ENCODE measurements at places on chromosomes 12 and 14. TPM values are rescaled to one million over a fixed set of nuclear protein-coding genes. Genes with fewer than 3 reads are reported as not detected.

Gene KLRB1
- total RNA-seq, result not detected

Gene RNASE4
- total RNA-seq, result 0.38 TPM

Gene CHGA
- 15.7 TPM for total RNA-seq

Gene APOF
- total RNA-seq, result not detected

Gene C12orf50
- total RNA-seq, result not detected

Gene ADAMTS20
- total RNA-seq, result 4.5 TPM

Gene KITLG
- total RNA-seq, result 7.8 TPM

Gene ARHGEF25
- 6.4 TPM for total RNA-seq

DNA sequence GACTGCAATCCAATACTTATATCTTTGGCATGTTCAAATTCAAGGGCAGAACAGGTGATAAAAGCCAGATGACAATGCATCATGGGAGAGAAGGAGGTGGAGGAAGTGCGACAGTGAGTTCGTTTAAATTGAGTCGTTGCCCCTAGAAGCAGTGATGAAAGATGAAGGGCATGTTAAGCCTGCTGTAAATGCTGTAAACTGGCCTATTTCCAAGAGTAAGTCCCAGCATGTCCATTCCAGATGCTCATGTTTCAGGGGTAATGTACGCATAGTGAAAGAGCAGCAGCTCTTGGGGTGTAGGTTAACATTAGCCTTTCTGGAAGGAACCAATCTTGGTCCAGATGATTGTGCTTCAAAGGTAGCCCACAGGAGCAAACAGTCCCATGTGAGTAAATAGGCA lies 97.1 kb downstream of the C2CD5 start:
- H3K4me1 ChIP-seq, result no peaks in the 10 kb centered on the region
- no peaks in the 10 kb centered on the region for H3K36me3 ChIP-seq
- H3K4me3 ChIP-seq, result no peak overlapping the region
- H3K27me3 ChIP-seq, result no peaks in the 10 kb centered on the region
- DNase-seq, result no peak

- H3K27me3 ChIP-seq, result no peaks in the 10 kb centered on the region
- peaks cover 10% of the 10 kb centered on the region for H3K4me1 ChIP-seq
- H3K27ac ChIP-seq, result peak overlapping the region; percentile 17
- no peak for DNase-seq
- no peaks in the 10 kb centered on the region for H3K36me3 ChIP-seq
- no peak overlapping the region for H3K4me3 ChIP-seq
Measured at GRCh38 chr12:64170024-64170423, 52.1 kb downstream of the KICS2 start.

GRCh38 chr14:88990856-88991255 lies 166.4 kb downstream of the TTC8 start:
- H3K4me3 ChIP-seq, result no peak overlapping the region
- H3K36me3 ChIP-seq, result no peaks in the 10 kb centered on the region
- no peak for DNase-seq
- no peaks in the 10 kb centered on the region for H3K4me1 ChIP-seq
- H3K27ac ChIP-seq, result no peak overlapping the region

- no peaks in the 10 kb centered on the region for H3K36me3 ChIP-seq
- no peaks in the 10 kb centered on the region for H3K27me3 ChIP-seq
- H3K4me3 ChIP-seq, result no peak overlapping the region
Measured at GRCh38 chr12:39227218-39227617, 215.7 kb downstream of the KIF21A start.

DNA sequence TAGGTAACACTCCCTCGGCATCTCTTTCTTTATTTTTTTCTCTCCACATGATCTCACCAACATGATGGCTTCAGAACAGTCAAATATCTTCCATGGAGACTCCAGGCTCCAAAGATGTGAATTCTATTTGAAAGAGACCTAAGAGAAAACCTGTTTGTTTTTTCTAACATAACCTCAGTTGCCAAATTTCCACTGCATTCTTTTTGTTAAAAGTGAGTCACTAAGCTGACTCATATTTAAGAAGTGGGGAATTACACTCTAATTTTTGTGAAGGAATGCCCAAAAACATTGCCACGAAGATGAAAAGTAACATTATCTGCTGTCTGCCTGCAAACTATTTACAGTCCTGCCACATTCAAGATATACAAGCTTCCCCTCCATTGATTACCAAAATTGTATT lies 1337.6 kb downstream of the LRFN5 start:
- H3K27ac ChIP-seq, result no peak overlapping the region
- no peaks in the 10 kb centered on the region for H3K4me1 ChIP-seq
- no peak overlapping the region for H3K4me3 ChIP-seq
- no peak for DNase-seq
- no peaks in the 10 kb centered on the region for H3K36me3 ChIP-seq

- DNase-seq, result no peak
- no peaks in the 10 kb centered on the region for H3K4me1 ChIP-seq
- H3K36me3 ChIP-seq, result no peaks in the 10 kb centered on the region
- H3K27ac ChIP-seq, result no peak overlapping the region
Measured at GRCh38 chr12:19894803-19895202, 455.5 kb downstream of the AEBP2 start.

- H3K36me3 ChIP-seq, result no peaks in the 10 kb centered on the region
- peaks cover 50% of the 10 kb centered on the region for H3K4me1 ChIP-seq
- peak overlapping the region; percentile 21 for H3K4me3 ChIP-seq
- peak overlapping the region; percentile 59 for H3K27ac ChIP-seq
Measured at GRCh38 chr12:129871991-129872972, 31.5 kb downstream of the TMEM132D start.

DNA sequence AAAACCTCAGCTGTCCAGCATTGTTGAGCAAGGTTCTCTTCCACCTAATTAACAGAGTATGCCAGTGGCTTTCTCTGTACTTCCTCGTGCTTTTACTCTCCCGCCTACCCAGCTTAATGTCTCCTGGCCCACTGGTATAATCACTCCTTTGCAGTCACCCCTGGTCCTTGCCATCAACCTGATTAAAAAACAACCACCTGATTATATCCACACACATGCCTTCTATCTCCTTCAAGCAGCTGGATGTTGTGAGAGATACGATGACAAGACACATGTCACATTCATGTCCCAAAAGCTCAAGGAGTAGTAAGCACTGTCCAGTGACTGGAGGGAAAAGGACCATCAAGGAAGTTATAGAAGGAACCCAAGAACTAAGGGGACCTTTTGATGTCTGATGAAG lies 241.3 kb upstream of the GRIP1 start:
- H3K27ac ChIP-seq, result no peak overlapping the region
- H3K27me3 ChIP-seq, result no peaks in the 10 kb centered on the region
- no peak overlapping the region for H3K4me3 ChIP-seq
- DNase-seq, result no peak
- no peaks in the 10 kb centered on the region for H3K36me3 ChIP-seq
- H3K4me1 ChIP-seq, result peaks cover 10% of the 10 kb centered on the region

- H3K27me3 ChIP-seq, result no peaks in the 10 kb centered on the region
- no peak overlapping the region for H3K27ac ChIP-seq
- H3K4me3 ChIP-seq, result no peak overlapping the region
- DNase-seq, result no peak
Measured at GRCh38 chr12:66549050-66549389, 129.9 kb downstream of the GRIP1 start.

DNA sequence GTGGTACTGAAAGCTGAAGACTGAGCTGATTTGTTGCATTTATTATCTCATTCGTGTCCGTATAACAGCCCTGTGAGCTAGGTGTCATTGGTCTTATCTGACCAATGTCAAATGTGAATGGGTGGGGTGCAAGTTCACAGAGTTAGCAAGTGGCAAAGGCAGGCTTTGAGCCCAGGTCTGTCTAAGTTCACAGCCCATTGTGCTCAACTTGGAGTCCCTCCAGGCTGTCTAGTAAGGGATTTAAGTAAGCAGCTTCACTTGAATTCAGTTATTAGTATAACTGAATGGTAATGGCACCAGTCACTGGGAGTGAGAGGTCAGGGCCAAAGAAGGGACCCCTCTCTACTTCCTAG lies 8.5 kb downstream of the C1S start:
- H3K36me3 ChIP-seq, result no peaks in the 10 kb centered on the region
- no peak overlapping the region for H3K4me3 ChIP-seq
- DNase-seq, result no peak
- no peak overlapping the region for H3K27ac ChIP-seq
- H3K4me1 ChIP-seq, result no peaks in the 10 kb centered on the region

DNA sequence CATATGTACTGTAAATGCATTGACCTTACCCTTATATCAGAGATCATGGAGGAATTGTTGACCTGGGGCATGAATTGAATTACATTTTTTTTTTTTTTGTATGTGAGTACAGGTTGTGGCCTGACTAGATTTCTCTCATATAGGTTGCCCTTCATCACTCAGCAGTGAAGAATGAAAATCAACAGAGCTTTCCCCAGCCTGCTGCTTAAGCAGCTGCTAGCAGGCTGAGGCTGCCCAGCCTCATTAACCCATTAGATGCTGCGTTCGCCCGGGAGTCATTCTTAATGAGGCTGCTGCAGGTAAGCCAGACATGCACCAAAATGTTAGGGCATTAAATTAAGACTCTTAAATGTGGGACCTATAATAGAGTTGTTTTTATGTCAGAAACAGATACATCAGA lies 236.0 kb downstream of the ETNK1 start:
- no peak overlapping the region for H3K4me3 ChIP-seq
- no peak for DNase-seq
- no peaks in the 10 kb centered on the region for H3K4me1 ChIP-seq
- no peaks in the 10 kb centered on the region for H3K36me3 ChIP-seq
- no peak overlapping the region for H3K27ac ChIP-seq
- no peaks in the 10 kb centered on the region for H3K27me3 ChIP-seq

DNA sequence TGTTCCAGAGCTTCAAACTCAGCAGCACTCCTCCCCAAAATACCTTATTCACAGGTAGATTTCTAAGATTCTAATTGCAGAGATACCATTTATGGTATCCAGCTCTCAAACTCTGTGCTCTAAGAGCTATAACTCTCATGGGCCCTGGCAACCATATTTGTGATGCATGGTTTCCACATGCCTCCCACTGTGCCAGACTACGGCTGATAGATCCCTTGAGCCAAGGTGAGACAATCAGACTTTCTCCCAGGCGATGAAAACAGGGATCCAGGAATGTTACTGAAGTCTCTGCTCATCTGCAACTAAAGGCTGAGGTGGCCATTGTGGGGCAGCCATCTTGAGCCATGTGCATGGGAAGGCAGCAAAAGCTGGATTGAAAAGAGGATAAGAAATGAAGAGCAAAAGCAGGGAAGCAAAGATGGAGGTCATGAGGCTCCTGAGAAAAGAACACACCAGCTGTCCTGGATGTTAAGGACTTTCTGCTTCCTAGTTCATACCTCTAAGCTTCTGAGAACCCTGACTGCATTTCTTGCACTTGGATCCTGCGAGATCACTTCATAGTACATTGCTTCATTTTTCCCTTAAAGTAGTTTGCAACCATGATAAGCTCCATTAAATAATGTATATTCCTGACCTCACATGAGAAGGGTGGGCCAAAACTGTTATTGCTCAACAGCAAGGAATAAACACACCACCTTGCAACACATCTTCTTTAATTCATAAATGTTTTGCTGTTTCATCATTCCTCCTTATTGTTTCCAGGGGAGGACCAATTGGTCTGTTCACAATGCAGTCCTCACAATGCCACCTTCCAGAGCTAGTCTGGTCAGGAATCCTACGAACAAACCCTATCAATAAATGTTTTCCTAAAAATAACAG lies 5.4 kb downstream of the EGLN3 start:
- H3K4me1 ChIP-seq, result peaks cover 14% of the 10 kb centered on the region
- H3K27ac ChIP-seq, result 0 out of 2 replicates have a peak overlapping the region, but pooled peaks have one; percentile 2
- H3K36me3 ChIP-seq, result no peaks in the 10 kb centered on the region
- H3K4me3 ChIP-seq, result no peak overlapping the region
- peaks cover 9% of the 10 kb centered on the region for H3K27me3 ChIP-seq

Measured in H1 (cell line).